Heart left ventricle (tissue), 16 donors: ENCODE measurements at places on chromosomes 2 and 18. TPM values are rescaled to one million over a fixed set of nuclear protein-coding genes. Genes with fewer than 3 reads are reported as not detected.

GRCh38 chr2:9665898-9666297 lies 35.1 kb upstream of the YWHAQ start:
- H3K4me3 ChIP-seq: no peak overlapping the region
- H3K4me1 ChIP-seq: no peaks in the 10 kb centered on the region
- no peaks in the 10 kb centered on the region for H3K27me3 ChIP-seq

DNA sequence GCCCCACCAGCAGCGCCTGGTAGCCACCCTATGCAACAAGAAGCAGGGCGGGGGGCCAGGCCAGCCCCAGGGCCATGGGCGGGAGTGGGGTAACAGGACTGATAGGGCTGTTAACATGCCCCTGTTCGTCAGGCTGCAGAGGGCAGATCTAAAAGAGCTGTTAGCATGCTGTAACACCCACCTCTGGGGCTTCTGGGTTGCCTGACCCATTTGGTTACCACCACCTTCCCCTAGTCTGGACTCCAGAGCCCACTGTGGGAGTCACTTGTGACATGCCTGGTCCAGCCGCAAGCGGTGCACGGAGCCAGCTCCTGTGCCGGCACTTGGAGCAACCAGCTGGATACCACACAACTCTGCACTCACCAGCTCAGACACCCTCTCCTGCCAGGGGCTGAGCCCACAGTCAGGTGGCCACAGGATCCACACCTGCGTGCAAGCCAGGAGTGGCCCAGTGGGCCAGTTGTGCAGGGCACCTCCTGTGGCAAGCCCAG lies 2.1 kb downstream of the METTL8 start:
- no peak for DNase-seq
- H3K4me3 ChIP-seq: no peak overlapping the region
- H3K4me1 ChIP-seq: peaks cover 15% of the 10 kb centered on the region
- no peaks in the 10 kb centered on the region for H3K27me3 ChIP-seq
- peaks cover 3% of the 10 kb centered on the region for H3K36me3 ChIP-seq

SCRN3 gene
- 35.0 TPM for total RNA-seq

DPYSL5 gene
- not detected for total RNA-seq

FHOD3 gene
- total RNA-seq: 228 TPM

ZNF804A gene
- total RNA-seq: not detected

CAPN14 gene
- total RNA-seq: 0.20 TPM
